Lower leg skin (tissue), 4 donors: ENCODE measurements at places on chromosomes 1 and 21. TPM values are rescaled to one million over a fixed set of nuclear protein-coding genes. Genes with fewer than 3 reads are reported as not detected.

The FCRL4 gene
- not detected for total RNA-seq

The FCGR3A gene
- 1.9 TPM for total RNA-seq

DNA sequence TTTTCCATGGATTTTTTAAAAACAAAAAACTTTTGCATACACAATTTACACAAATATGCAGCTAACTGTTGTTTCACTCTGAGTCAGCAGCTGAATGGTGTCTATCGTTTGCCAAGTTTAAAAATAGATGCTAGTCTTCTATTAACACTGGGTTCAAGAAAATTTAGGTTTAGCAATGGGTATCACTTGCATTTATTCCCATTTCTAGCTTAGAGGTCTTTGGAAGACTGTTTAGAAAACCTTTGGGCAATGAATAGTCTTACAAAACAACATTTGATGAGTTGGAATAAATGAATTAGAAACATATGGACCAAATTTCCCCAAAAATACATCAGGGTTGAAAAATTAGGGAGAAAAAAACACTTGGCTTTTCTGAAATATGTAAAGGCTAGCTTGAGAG, 165.8 kb downstream of the LYPLAL1 start:
- no peak for DNase-seq

GRCh38 chr1:38559446-38560165, 300.0 kb downstream of the RRAGC start:
- DNase-seq, result peak; percentile 38

DNA sequence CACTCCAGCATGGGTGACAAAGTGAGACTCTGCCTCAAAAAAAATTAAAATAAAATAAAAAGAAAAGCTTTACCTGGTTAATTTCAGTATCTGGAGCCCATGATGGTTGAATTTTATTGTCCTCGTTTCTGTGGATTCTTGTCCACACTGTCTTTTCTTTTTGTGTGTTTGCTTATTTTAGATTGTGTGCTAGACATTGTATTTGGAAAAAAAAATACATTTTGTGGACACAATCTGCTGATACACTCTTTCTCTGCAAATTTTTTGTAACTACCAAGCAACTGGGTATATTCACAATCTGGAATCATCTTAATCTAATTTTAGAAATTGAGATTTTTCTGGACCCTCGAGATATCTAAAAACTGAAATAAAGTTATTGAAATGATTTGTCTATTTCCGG, 41.6 kb upstream of the PDE9A start:
- DNase-seq, result no peak

DNA sequence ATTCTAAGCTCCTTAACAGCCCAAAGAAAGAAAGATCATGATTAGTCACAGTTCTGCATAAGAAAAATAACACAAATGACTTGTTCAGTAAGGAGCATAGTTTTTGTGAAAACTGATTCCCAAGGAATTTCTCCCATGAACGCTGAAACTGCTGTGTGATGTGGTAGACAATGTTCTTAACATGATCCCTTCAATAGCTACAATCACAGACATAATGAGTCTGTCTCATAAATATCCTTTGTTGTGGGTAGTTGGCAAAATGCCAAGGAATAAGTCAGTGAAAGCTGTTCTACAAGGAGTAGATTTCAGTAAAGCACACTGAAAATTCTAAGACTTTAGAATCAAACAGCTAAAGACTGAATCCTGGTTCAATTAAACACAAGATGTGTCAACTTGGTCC, 404.8 kb downstream of the HLX start:
- no peak for DNase-seq

DNA sequence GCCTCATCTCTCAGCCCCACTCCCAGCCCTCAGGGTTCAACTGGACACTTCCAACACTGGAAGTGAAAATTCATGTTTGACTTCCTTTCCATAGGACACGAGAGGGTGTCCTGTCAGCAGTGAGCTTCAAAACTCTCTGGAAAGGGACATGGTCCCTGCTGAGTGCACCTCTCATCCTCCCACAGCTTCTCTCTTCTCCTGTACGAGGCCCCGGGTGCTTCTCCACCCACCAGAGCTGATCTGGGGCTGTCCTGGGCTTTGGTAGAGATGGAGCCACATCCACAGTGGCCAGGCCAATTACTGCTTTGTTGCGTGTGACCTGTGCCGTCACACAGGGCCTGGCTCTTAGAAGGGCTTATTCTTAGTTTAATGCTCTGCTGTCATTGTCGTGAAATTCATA, 182.3 kb downstream of the RRAGC start:
- no peak for DNase-seq

GRCh38 chr21:45114475-45114874, 40.1 kb downstream of the ADARB1 start:
- no peak for DNase-seq
